Breast epithelium (tissue), 4 donors: ENCODE measurements at places on chromosomes 6 and 20. TPM values are rescaled to one million over a fixed set of nuclear protein-coding genes. Genes with fewer than 3 reads are reported as not detected.

Gene CD24
- total RNA-seq = 470 TPM

Gene IL17F
- not detected for total RNA-seq

Gene CDH4
- total RNA-seq = under 0.01 TPM

Gene REV3L
- 82.3 TPM for total RNA-seq

Gene NRN1
- 24.6 TPM for total RNA-seq

Gene LAMA4
- total RNA-seq = 129 TPM

Gene GMPR
- 5.9 TPM for total RNA-seq

Gene HAO1
- total RNA-seq = not detected
